CD4-positive, alpha-beta T cell treated with Interleukin-4 for 1 hour (primary cell): ENCODE measurements at places on chromosomes 1 and 21.

DNA sequence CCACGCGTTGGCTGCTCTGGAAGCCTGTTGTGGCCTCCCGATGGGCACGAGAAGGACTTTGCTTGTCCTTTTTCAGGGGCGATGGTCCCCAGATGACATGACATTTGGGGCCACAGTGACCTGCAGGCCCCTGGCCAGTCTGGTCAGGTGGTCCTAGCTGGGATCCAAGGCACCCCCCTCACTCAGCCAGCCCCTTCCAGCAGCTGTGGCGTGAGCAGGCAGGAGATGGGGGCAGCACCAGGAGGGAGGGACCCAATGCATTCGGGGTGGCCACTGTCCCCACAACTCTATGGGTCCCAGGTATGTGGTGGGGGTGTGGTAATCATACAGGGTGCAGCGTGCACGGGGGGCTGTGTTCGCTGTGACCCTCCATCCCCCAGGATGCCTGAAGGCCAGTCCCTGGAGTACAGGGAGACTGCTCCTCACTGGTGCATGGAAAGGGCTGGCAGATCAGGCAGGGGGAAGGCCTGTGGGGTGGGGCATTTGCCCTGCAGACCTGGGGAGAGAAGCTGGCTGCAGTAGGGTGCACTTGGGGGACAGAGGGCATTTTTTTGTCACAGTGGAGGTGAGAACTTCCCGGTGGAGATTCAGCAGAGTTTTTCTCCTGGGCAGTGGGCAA lies 31.7 kb downstream of the WNT3A start:
- DNase-seq, result peak; percentile 9

DNA sequence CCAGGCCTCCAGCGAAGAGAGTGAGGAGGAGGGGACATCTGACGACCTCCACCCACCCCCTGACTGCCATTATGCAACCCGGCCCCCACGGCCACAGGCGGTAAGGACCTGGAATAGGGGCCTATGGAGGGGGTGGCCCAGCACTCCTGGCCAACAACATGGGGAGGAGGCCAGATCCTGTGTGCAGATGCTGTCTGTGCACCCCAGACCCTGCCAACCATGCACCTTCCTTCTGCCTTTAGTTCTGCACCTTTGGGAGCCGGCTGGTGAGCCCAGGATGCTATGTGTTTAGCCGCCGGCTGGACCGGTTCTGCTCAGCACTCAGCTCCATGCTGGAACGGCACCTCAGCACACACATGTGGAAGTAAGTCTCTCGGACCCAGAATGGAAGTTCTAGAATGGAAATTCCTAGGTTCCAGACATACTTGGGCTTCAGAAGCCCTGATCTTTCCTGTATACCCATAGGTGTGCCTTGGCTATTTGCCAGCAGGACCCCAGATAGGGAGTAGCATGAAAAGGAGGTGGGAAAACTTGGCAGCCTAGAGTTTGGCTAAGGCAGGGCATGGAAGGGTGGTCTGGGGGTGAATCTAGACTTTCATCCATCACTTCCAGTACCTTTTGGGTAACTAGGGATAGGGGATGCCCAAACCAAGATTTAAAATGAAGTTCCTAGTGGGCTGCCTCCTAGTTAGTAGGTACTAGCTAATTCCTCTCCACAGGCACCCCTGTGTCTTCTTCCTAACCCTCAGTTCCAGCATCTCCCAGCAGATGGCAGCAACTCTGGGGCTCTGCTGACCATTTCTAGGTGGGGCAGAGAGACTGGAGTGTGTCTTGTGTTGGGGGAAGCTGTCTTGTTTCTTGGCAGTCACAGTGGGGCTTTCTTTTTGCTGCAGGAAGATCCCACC lies 3.6 kb upstream of the CYB561D1 start:
- peak; percentile 81 for DNase-seq

- DNase-seq, result no peak
Measured at GRCh38 chr1:53583021-53583867, 124.0 kb downstream of the DMRTB1 start.

DNA sequence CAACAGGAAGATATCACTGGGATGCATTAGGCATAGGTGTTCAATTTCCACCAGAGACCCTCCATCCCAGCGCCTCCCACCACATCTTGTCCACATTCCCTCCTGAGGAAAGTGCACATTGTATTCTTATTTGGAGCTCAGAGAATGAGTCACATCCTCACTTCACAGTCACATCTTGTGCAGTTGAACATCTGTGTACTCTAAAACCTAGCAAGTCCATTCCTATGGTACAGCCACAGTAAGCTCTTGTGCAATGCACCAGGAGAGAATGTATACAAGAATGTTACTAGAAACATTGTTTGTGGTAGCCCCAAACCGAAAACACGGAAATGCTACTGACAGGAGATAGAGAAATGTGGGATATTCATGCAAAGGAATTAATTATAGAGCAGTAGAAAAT lies 1.6 kb upstream of the KDF1 start:
- no peak for DNase-seq

DNA sequence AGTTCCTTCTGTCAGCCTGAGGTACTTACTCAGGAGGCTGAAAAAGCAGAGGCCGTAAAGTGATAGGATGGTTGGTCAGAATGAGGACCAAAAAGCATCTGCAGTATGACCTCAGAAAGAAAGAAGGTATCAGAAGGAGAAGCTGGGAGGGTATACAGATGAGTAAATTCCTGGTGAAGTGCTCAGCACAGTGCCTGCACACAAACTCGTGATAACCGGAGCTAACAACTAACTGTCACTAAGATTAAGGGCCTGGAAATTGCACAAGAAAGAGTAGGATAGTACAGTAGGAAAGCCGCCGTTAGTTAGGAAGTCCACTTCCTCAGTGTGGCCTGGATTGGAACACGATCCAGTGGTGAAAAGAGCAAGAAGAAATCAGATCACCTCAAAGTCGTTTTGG lies 62.6 kb downstream of the VPS26C start:
- DNase-seq, result no peak

GRCh38 chr21:32921632-32922230 lies 104.0 kb upstream of the OLIG2 start:
- DNase-seq, result peak; percentile 24

- DNase-seq, result peak; percentile 19
Measured at GRCh38 chr1:160354388-160354985, 11.3 kb downstream of the NCSTN start.

DNA sequence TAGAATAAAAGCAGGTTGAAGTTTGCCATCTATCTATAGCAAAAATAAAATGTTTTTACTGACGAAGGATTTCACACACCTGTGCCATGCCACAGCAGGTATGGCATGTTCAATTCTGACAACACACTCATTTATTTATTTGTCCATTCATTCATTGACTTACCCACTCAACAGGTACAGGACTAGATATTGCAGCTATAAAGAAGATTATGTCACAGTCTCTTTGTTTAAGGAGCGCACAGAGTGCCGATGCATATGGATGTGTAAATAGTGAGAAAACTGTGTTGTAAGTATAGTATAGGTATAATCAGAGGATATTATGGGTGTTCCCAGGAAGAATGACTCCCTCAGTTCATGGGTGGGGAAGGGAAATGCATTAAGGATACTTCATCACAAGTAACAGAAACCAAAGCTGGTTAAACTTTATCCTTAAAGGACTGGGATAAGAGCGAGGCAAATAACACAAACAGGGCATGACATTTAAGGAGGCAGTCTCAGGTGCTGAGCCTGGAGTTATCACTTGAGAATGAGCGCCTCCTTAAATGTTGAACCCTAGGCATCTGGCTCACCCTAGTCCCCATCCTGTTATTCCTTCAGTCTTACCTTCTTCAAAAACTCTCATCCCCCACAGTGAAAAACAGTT lies 7.9 kb upstream of the ZRANB2 start:
- DNase-seq, result no peak

DNA sequence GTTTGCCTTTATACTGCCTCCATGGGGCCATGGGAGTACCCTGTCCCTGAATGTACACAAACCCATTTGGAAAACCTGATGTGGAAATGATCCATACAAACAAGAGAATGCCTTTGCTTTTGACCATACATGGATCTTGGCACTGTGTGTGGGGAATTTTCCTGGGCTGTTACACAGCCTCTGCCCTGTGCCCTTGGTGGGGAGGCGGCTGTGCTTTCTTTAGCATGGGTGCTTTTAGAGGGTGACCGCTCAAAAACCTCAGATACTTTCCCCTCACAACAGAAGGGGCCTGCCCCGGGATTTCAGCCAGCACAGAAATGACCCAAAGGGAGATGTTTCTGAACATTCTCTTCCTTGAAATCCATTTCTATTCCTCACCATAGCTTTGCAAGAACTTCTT lies 194.8 kb downstream of the LMO4 start:
- DNase-seq, result no peak

GRCh38 chr1:51439053-51439452 lies 80.0 kb downstream of the EPS15 start:
- DNase-seq, result no peak

GRCh38 chr1:6360517-6361070 lies 33.0 kb downstream of the ACOT7 start:
- DNase-seq, result no peak

GRCh38 chr1:48030211-48030610 lies 33.0 kb upstream of the TRABD2B start:
- no peak for DNase-seq

DNA sequence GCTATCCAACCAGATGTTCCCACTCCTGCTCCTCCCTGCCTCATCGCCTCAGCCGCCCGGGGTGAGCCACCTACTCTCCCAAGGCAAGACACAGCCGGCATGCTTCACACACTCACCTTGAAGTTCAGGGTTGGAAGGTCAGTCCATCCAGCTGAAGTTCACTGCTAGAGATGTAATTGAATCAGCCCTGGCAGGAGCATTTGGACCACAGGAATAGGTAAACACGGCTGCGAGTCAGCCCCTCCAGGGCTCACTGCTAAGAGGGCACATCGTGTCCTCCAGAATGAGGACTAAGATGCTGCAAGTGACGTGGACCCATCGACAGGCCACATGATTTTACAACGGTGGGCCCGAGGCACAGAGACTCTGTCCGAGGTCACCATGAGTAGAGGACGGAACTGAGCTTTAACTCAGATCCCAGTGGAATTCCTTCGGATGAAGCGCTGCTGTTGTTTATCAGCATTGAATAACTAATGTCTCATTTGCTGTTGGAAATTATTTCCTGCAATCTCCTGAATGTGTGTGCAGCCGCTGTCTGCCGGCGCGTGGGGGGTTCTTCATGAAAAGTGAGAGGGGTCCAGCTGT lies 41.9 kb downstream of the RSPH1 start:
- no peak for DNase-seq

GRCh38 chr1:186059752-186060151 lies 315.3 kb downstream of the TPR start:
- no peak for DNase-seq

DNA sequence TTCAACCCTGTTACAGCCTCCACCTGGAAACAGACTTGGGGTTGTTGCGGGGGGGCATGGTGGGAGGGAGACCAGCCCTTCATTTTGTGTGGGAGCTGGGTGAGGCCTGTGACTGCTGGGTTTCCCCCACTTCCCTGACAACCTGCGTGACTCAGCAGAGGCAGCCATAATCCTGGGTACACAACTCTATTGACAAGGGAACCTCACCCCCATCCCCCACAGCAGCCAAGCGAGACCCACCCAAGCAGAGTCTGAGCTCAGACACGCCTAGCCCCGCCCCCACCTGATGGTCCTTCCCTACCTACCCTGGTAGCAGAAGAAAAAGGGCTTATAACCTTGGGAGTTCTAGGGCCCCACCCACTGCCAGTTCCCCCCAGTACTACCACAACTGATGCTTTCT lies 8.0 kb upstream of the CCDC190 start:
- DNase-seq, result no peak

- DNase-seq, result no peak
Measured at GRCh38 chr1:155389826-155390225, 69.1 kb downstream of the RUSC1 start.

DNA sequence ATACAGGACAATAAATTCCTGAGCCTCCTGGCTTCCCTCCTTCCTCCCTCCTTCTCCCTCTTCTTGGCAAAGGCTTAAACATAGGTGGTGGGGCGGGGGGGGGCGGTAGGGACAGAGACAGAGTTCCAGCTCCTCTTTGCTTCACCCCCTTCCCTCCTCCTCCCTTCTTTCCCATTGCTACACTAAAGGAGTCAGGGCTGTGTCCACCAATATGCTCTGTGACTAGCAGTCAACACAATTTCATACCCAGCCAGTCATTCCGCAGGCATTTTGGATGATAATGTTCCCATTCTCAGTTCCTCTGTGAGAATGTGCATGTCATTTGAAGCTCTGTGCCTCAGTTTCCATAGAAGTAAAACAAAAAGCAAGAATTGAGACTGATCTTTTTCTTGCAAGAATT lies 1.7 kb downstream of the LMOD1 start:
- no peak for DNase-seq

DNA sequence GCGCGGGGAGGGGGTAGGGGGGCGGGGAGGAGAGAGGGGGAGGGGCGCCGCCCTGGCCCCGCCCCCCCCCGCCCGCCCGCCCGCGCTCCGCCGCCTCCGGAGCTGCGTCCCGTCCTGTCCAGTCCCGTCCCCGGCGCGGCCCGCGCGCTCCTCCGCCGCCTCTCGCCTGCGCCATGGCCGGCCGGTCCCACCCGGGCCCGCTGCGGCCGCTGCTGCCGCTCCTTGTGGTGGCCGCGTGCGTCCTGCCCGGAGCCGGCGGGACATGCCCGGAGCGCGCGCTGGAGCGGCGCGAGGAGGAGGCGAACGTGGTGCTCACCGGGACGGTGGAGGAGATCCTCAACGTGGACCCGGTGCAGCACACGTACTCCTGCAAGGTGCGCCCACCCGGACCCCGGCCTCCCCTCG lies at the start of gene AGRN:
TSS of gene AGRN (plus strand) at position 121 of the 405 bp plus-strand sequence. CDS start at position 174, 53 bp downstream.
- DNase-seq, result no peak

DNA sequence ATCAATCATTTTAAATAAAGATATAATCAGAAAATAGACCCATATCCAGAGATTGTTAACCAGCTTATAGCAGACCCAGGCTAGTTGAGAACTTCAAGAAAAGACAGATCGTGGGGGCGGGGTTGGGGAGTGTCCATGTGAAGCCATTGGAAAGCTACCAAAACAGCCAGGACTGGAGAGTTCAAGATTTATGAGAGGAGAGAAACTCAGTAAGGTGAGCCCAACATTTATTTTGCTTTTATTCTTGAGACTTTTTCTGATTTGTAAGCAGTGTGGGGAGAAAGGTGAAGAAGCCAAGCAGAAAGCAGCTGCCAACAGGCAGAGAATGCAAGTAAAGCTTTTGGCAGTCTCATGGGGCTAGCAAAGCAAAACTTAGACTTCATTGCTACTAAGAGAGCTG lies 179.9 kb downstream of the VPS13D start:
- DNase-seq, result no peak

- DNase-seq, result no peak
Measured at GRCh38 chr1:178241057-178241456, 147.2 kb downstream of the RASAL2 start.

DNA sequence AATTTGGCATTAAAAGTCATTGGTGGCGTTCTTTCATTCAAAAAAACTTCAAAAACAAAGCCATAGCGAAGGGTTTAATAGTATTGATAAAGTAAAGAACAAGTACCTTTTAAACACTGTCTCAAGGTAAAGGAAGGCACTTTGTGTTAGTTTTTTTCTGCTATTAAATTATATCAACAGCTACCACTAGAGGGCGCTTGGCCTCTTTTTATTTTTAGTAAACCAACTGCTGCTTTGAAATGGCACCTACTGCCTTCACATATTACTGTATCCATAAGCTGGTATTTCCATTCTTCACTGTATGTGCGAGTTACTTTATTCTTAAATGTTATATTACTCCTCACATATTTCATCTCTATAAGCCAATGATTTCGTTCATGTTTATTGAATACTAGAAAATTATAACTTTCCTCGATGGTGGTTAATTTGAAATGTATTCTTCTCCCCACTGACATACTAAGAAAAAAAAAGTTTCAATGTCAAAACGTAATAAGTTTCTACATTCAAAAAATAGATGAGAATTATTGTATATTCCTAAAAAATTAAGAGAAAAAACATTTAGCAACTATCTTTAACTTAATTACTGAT lies 125.7 kb upstream of the CXADR start:
- peak; percentile 68 for DNase-seq

- DNase-seq, result no peak
Measured at GRCh38 chr1:156042828-156043227, 10.8 kb downstream of the UBQLN4 start.
